ENCODE measurements at places on chromosomes 5 and 9.
A peak's percentile ranks its signal among the peaks of the same experiment; 100 is the strongest.

DNA sequence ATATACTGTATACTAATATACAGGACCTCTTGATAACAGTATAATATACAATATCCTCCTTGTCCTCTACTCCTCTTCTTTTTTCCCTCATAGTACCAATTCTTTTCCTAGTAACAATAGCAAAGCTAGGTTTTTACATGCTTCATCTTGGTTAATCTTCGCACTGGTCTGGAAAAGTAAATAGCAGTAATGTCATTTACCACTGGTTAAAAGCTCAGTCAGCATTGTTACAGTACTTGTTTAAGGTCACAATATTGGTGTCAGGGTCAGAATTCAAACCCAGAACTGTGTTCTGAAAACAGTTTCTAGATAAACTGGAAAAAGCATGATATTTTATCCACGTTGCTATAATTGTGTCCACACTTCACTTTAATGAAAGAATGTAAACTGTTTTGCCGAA is 692.4 kb upstream of the CDH6 start:
- DNase-seq, result no peak

GRCh38 chr5:137176126-137176525 is 323.0 kb downstream of the SPOCK1 start:
- no peak for DNase-seq

- DNase-seq, result no peak
These were observed 16.7 kb downstream of the EXOC3 start for GRCh38 chr5:459562-460272.

GRCh38 chr5:179237770-179238627 is 107.3 kb downstream of the ADAMTS2 start:
- no peak for DNase-seq

DNA sequence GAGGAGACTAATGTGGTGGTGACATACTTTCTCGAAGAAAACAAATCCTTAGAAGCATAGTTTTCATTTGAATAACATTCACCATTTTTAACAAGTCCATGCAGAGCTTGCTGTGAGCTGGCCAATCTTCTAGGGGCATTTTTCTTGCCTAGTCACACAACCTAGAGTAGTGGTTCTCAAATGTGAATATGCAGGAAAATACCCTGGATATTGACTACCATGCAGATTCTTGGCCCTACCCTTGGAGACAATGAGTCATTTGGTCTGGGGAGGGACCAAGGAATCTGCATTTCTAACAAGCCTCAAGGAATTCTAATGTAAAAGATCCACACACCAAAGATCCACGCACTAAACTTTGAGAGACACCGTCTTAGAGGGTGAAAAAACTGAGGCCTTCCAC is 23.5 kb downstream of the GDNF start:
- no peak for DNase-seq

DNA sequence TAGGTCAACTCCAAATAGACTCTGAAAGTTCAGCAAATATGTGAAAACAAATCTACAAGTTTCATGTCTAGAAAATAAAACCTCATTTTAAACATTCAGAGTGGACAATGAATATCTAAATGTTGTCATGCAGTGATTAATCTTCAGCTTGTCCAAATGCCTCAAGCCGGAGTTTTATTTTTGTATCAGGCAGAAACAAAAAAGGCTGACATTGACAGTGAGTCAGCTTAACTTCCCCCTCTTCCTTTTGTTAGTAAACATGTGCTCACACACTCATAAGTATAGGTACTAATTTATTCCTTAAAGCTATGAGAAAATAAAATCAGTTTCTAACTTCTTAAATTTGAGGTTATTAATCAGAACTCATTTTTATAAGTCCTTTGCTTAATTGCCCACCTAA is 467.9 kb upstream of the DAB2 start:
- DNase-seq, result peak; percentile 31

- peak; percentile 85 for DNase-seq
These were observed 18.5 kb upstream of the SNX2 start for GRCh38 chr5:122756264-122756911.

DNA sequence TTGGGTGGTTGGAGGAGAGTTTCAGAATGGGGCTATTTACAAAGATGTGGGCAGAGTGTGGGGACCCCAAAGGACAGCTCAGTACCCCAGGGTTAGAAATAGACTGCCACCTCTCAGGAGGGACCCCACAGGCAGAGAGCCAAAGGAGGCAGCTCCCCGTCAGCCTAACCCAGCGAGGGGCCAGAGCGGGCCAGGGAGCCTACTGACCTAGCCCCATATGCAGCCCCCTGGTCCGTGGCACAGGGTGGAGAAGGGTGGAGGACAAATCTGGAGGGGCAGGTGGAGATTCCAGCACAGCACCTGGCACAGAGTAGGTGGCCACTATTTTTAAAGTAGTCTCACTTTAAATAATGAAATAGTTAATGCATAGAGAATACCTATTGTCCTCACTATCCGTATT is 67.2 kb upstream of the ANGPTL2 start:
- no peak for DNase-seq

DNA sequence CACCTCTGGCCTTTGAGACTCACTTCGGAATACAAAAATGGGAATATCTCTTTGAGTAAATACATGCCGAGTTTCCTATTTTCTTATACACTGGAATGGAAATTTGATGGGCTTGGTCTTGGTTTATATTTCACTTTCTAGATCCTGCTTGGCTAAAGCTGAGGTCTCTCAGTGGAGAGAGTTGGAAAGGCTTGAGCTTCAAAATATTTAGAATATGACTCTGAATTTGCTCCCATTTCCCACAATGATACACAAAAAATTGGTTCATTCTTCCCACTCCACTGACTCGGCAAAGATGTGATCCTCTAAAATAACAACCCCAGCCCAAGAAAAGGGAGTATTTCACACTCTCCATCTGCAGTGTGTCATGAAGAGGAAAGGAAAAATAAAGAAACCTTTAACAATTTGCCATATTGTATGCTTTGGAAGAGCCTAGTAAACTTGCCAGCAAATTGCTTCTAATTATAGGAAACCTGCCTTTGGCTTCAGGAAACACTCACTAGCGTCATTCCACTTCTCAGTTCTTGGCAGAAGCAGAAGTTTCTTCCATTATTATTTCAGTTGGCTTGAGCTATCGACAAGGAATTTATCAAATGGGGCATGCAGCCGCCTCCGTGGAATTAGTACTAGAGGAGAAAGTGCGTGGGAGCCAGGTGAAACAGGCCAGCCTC is 302.9 kb downstream of the NSG2 start:
- DNase-seq, result peak; percentile 52

GRCh38 chr9:27247756-27248155 is 49.2 kb downstream of the EQTN start:
- peak; percentile 54 for DNase-seq

DNA sequence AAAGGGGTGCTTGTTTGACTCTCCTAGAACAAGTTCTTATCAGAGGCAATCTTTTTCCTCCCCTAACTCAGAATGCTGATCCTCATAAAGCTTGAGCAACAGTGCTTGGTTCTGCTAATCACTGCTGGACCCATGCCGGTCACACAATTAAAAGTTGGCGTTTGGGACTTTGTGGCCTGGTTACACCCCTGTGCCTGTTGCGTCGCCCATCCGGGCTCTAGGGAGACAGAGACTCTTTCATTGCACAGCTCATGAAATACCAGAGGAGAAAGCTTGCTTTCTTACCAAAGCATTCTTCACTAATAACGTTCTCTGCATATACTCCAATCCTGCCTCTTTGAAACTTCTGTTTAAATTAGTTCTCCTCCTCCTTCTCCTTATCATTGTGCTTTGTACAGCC is 301.1 kb downstream of the NR3C1 start:
- DNase-seq, result no peak

- DNase-seq, result no peak
These were observed 30.1 kb upstream of the HAPLN1 start for GRCh38 chr5:83750749-83751148.

- DNase-seq, result no peak
These were observed 158.8 kb downstream of the C9orf152 start for GRCh38 chr9:110048976-110049698.

- DNase-seq, result no peak
These were observed 18.2 kb downstream of the SPACA9 start for GRCh38 chr9:132896906-132897305.

- DNase-seq, result no peak
These were observed 304.7 kb upstream of the KLF4 start for GRCh38 chr9:107794259-107794658.

GRCh38 chr9:106921341-106921899 is 58.5 kb downstream of the ZNF462 start:
- DNase-seq, result no peak

GRCh38 chr5:6419340-6419852 is 29.3 kb upstream of the UBE2QL1 start:
- peak; percentile 16 for DNase-seq

DNA sequence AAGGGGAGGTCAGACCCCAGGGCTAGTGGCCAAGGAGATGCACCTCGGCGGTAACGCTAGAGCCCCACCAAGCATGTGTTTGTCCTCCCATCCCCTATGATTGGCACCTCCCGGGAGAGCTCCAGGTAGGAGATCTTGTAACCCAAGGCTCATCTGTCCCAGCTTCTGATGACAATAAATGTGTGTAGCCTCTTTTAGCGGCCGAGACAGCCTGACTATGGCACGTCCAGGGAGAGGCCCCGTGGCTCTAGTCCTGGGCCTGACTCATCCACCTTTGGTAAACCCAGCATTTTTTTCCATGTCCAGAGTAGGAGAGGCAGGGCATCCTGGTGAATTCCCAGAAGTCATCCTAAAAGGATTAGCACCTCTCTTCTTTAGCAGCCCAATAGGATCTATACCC is 39.2 kb downstream of the IRF1 start:
- no peak for DNase-seq

- no peak for DNase-seq
These were observed 41.4 kb downstream of the PDE8B start for GRCh38 chr5:77251921-77252320.
